Left renal cortex interstitium (tissue), 4 donors: ENCODE measurements at places on chromosomes 12 and 14.

DNA sequence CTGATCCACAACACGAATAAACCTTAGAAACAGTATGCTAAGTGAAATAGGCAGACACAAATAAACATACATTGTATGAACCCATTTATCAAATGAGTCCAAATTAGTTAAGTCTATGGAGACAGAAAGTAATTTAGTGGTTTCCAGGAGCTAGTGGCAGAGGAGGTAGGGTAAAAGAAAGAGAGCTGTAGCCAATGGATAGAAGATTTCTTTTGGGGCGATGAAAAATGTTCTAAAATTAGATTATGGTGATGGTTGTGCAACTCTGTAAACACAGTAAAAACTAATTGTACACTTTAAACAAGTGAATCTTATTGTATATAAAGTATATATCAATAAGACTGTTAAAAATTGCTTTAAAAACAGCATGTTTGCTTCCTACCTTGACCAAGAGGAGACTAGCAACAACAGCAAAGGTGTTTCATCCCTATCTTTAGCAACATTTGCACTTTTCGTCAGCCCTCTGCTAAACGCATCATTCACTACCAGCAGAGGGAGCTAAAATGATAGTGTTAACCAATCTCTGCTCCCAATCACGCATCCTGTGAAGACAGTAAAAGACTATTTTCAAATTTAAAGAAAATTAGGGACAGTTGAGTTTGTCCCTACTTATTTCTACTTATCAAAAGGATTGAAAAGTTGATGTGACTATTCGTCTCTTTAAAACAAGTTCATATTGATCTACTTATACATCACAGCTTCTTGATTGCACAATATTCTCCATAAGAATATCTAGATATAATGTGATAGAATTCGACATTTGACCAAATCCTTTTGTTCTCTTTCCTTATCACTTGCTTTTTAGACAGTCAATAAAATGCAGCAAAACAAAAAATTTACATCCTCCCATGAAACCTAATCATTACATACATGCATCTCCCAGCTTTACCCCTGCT lies 24.0 kb upstream of the LGR5 start:
- DNase-seq, result peak; percentile 37

- DNase-seq, result no peak
Measured at GRCh38 chr14:99188731-99189191, 83.2 kb downstream of the BCL11B start.

DNA sequence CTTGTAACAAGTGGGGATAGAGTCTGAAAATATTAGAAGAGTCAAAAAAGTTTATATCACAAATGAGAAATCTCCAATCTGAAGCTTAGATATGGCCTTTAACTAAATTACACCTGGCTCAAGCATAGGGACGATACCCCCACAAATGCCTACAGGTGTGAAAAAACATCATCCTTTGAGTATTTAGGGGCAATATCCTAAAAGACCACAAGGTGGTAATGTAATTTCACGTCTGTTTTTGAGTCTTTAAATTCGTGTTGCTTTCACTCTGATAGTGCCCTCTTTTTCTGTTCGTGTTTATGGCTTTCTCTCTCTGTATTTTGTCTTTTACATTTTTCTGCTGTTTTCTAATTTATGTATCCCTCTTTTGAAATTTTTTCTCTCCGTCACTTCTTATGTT lies 84.3 kb downstream of the ETNK1 start:
- DNase-seq, result no peak

DNA sequence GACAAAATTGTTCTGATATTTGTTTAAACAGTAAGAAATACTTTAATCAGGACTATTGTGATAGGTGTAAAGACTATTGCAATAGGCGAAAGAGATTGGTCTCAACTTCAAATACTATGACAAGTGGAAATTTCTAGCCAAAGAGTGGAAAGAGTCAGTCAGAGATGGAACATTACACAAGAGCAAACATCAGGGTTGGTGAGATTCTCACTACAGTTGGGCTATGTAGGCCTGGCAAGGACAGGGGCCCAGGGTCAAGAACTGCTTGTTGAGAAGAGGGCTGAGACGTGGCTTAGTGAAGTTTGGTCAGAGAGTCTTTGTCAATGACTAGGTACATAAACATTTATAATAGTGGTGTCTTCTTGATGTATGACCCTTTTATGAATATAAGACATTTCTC lies 19.4 kb downstream of the CAND1 start:
- no peak for DNase-seq

GRCh38 chr12:110102255-110102654 lies 21.9 kb upstream of the IFT81 start:
- DNase-seq, result no peak

GRCh38 chr14:21415329-21415728 lies 31.5 kb upstream of the SUPT16H start:
- no peak for DNase-seq

DNA sequence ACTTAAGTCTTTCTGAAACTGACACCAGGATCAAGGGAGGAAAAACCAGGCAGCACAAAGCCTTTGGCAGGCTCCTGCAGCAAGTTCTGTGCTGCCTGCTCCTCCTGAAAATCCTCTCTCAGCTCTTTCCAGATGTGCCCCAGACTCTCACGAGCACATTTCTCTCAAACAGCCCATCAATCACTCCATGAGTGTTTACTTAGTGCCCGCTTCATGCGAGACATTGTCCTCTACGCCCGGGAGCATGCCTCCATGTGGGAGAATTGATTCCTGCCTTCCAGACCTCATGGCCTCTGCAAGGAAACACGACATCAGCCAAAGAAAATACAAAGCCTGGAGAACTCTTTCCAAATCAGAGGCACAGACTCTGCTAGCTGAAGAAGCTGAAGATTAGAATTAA lies 46.5 kb upstream of the TSPAN11 start:
- no peak for DNase-seq

- DNase-seq, result no peak
Measured at GRCh38 chr14:20334017-20334416, 938 bp upstream of the CCNB1IP1 start.

- DNase-seq, result no peak
Measured at GRCh38 chr12:17062267-17063036, 456.5 kb upstream of the LMO3 start.

DNA sequence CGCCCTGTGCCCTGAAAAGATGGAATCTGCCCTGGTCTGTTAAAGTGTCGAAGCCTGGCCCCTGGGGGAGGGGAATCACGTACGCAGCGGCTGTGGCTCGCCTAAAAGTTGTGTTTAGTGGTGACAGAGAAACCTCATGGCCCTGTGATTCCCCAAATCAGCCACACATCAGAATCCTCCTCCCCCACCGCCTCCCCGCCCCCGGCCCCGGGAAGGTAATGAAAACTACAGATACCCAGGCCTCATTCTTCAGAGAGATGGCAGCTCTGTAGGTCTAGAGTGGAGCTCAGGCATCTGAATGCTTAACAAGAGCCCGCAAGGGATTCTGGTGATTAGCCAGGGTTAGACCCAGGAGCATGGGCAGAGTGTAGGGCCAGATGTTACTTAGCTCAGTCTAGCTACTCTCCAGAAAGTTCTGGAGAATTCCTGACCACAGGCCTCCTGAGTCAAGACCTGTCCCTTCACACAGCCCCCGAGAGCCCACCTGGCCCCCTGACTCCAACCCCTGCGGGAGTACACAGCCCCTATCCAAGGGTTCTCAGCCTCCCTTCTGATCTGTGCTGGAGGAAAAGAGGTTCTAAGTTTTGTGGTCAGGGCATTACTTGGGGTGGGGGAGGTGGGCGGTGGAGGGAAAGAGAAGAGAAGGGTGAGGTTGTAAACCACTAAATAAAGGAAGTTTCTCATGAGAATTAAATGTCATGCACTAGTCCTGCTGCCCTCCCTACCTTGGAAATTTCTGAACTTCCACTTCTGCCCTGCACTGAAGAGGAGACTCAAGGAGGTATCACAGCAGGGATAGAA lies 114.8 kb downstream of the PLXNC1 start:
- DNase-seq, result no peak
